Activated naive CD4-positive, alpha-beta T cell treated with anti-CD3 and anti-CD28 coated beads, Interleukin-2, amount 50 U/mL, for 72 hours (primary cell): ENCODE measurements at places on chromosomes 2 and 18. TPM values are rescaled to one million over a fixed set of nuclear protein-coding genes. Genes with fewer than 3 reads are reported as not detected.

GRCh38 chr2:15539999-15540398 lies 21.1 kb downstream of the NBAS start:
- DNase-seq: no peak

- DNase-seq: no peak
Measured at GRCh38 chr2:44778671-44779476, 162.6 kb upstream of the SIX3 start.

DNA sequence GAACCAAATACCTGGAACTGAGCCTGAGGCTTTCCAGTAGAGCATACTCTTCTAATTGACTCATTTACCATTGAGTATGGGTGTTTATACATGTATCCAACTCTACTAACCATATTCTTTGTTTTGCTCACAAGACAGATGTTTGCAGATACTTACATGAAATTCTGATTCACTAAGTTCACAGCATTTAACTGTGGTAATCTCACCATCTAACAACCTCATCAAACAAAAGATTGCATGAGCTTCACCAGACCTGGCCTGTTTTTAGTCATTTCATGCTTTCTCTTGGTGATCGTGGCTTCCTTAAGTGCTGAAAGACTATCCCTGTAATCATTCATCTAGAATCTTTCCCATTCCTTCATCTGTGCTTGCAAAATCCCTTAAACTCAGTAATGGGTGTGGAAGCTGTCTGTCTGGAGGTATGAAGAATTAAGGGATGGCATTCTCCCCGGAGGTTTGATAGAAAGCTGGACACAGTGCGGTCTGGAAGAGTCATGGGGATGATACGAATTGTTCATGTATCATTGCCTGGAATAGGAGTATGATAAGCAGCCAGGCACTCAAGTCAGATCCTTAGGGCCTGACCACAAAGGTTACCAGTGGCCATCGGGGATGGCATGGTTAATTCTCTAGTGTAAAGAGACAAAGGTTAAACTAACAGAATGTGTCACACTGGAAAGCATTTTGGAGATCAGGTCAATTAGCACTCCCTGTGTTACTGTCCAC lies 42.0 kb upstream of the IL1R1 start:
- no peak for DNase-seq

GRCh38 chr18:69483574-69483973 lies 82.9 kb downstream of the DOK6 start:
- no peak for DNase-seq

- no peak for DNase-seq
Measured at GRCh38 chr2:99615247-99615771, 125.5 kb upstream of the REV1 start.

FOXI3 gene
- not detected for total RNA-seq

REEP1 gene
- 0.59 TPM for total RNA-seq

DNA sequence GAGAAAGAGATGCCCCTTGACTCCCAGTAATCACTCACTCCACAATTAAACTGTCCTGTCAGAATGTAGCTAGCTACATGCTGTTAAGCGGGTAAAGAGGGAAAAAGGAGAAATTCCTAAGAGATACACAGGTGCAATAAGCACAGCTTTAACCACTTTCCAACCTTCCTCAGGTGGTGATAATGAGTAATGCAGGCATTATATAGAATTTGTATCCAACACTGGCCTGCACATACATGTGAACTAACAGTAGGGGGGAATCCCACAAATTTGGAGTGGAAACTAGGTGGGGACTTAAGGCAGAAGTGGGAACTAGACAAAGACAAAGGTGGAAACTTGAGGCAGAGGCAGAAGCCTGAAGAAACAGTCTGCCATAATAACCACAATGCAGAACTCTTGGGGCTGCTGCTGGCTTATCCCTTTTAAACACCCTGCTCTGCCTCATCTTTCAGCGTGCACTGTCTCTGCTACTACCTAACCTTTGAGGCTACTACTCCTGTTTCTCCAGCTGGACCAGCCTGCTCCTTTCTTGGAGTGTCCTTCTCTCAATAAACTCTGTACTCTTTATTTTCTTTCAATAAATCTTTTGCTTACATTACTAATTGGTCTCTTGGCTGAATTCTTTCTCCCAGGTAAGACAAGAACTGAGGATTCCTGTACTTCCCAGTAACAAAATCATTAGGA lies 259.7 kb downstream of the PDE11A start:
- no peak for DNase-seq

- DNase-seq: no peak
Measured at GRCh38 chr18:55650363-55650870, 62.4 kb upstream of the TCF4 start.

GRCh38 chr2:19138264-19138825 lies 220.1 kb downstream of the OSR1 start:
- DNase-seq: no peak

FOSL2 gene
- 153 TPM for total RNA-seq

GRCh38 chr2:211816754-211817153 lies 721.8 kb downstream of the ERBB4 start:
- DNase-seq: no peak

DNA sequence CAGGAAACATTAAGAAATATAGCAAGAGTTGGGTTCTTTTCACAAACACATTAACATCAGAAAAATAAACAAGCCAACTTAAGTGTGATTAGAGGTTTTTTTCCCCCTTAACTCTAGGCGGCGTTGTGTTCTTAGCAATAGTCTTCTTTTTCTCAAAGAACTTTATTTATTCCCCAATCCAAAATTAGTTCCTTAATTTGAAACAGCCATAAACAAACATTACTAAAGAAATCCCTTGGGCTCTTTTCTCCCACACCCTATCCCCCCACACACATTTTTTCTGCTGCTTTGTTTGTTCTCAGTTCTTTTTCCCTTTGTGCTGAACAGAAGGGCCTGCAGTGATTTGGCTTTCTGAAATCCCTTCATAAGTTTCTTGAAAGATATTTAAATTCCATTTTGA lies 13.2 kb upstream of the MYO1B start:
- DNase-seq: no peak

MYO1B gene
- 42.5 TPM for total RNA-seq

- DNase-seq: no peak
Measured at GRCh38 chr18:76522551-76522950, 27.5 kb upstream of the ZNF516 start.

DNA sequence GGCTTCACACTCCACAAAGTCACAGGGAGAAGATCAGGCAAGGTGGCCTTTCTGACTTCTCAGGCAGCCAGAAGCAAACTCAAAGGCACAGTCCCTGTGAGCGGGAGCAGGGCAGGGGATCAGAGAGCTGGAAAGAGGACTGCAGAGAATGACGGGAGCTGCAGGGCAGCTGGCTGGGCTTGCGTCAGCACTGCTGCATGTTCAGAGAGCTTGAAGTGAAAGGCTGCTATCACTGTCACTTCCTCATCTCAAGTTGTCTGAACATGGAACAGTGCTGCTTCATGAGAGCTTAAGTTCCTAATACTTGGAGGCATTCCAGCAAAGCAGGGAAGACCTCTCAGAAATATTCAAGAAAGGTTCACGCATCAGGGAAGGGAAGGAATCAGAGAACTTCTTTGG lies 20.4 kb downstream of the TGFBRAP1 start:
- DNase-seq: no peak

DNA sequence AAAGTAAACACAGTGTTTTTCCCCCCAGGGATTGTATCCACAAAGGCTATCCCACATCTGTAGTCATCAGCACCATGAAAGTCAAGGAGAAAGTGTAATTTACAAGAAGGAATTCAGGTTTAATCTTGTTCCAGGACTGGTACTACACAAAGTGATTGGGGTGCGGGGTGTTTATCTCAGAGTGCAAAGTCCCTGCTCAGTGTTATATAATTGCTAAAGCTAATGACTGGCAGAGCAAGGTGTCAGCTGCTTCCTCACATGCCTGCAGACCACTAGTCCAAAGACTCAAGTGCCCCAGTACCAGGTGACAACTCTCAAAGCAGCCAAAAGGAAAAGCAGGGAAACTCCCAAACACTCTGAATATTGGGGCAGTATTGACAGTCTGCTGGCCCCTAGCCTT lies 40.4 kb upstream of the PDCL3 start:
- no peak for DNase-seq

- no peak for DNase-seq
Measured at GRCh38 chr2:187206071-187206470, 242.0 kb downstream of the CALCRL start.

POLE4 gene
- 51.8 TPM for total RNA-seq

DNA sequence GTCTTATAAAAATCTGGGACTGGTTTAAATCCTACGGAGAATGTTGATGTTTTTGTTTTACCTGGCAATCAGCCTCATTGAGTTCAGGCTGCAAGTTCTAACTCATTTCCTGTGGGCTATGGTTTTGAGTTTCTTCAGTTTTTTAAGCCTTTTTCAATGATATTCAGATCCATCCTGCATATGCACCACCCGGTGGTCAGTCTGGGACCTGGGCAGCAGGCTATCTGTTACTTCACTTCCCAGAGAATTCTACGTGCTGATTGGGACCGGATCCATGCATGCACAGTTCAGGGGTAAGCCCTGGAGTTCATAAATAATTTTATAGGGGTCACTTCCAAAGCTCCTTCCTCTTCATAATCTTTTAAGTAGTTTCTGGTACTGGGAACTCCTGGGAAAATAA lies 339.2 kb upstream of the HNRNPA3 start:
- no peak for DNase-seq

ANKRD44 gene
- total RNA-seq: 103 TPM

TXNDC2 gene
- not detected for total RNA-seq

DNA sequence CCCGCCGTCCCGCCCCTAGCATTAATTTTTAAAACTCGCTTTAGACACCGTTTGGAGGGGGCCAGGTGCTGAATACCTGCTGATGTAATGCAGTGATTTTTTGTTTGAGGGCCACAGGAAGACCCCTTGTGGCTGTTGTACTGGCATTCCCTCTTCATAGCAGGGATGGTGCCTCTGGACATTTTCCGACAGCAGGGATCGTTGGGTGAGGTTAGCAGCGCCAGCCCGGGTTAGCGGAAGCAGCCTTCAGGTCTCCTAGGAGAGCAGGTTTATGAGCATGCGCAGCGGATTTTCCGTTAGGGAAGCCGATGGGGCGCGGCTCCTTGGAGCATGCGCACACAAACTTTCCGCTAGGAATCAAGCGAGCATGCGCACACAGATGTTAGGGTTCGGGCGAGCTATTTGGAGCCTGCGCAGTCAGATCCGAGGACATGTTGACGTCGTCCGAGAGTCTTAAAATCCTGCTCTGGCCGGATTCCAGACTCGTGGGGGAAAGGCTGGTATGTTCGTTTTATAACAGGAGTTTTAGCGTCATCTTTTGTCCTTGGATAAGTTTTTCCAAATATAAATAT lies 17.2 kb upstream of the C2orf74 start:
- peak; percentile 92 for DNase-seq

ADAM23 gene
- total RNA-seq: 0.06 TPM

- DNase-seq: no peak
Measured at GRCh38 chr2:74979844-74980243, 21.4 kb downstream of the POLE4 start.

GKN2 gene
- total RNA-seq: not detected

- DNase-seq: no peak
Measured at GRCh38 chr2:214628091-214628490, 181.4 kb downstream of the BARD1 start.

EVA1A gene
- 0.72 TPM for total RNA-seq

GRCh38 chr2:17638196-17638743 lies 97.8 kb downstream of the VSNL1 start:
- no peak for DNase-seq

DNA sequence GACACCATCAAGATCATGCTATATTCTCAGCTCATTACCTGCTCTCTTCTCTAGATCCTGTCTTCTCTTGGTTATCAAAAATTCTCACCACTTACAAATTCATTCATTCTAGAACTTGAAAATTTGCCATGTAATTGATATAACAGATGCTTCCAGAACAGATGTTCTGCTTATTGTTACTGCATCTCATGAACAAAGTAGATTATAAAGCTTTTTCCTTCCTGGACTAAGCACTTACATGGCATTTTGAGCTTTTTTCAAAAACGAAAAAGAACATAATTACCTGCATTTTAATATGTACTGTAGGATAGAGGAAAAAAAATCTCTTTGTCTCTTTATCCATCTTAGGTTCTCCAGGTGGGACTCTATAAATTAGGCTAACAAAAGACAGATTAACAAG lies 79.6 kb upstream of the CREB1 start:
- DNase-seq: no peak

LIPG gene
- 0.60 TPM for total RNA-seq

- no peak for DNase-seq
Measured at GRCh38 chr2:8202132-8202531, 479.7 kb upstream of the ID2 start.
